ENCODE measurements at places on chromosomes 5 and 9.

DNA sequence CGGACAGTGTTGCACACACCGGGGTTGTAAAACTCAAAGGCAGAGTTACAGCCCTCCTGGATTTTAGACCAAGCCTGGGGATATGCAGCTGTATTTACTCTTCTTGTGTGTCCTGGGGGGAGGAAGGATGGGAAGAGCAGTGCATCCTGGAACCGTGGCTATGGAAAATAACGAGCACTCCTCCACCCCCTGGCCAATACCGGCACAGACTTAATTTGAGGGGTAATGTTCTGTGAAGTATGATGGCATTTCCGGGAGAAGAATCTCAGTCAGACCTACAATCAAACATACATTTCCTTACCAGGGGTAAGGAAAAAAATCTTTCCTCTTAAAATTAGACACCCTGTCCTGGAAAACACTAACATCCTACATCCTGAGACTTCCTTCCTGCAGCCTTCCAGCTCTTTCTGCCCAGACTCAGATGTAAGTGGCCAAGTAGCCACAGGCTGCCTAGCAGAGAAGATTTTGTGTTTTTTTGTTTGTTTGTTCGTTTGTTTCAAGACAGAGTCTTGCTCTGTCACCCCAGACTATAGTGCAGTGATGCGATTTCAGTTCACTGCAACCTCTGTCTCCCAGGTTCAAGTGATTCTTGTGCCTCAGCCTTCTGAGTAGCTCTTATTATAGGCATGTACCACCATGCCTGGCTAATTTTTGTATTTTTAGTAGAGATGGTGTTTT, 11.0 kb upstream of the ERMP1 start:
- DNase-seq, result no peak

DNA sequence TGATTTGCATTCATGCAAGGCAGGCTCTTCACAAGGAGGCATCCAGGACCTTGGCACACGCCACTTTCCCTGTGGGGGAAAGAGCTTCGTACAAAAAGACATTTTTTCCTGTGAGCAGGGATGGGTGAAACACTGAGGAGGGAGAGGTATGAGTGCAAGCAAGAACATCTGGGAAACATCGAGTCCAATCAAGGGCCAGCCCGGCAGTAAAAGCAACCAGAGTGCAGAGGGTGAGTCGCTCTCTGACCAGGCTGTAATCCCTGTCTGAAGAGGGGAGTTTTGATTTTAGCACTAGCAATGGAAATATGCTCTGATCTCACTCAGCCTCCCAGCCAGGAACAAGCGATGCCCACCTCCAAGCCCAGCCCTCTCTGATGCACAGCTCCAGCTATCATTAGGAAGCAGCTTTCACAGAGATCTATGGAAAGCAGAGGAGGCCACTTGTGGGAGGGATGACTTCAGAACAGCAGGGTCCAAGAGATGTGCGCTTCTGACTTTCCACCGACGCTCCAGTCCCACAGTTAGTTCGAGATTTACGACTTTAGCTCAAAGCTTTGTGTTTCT, 211.0 kb upstream of the ADAMTS16 start:
- DNase-seq, result no peak

- DNase-seq, result no peak
These were observed 61.0 kb upstream of the SPTLC1 start for GRCh38 chr9:92176068-92176799.

DNA sequence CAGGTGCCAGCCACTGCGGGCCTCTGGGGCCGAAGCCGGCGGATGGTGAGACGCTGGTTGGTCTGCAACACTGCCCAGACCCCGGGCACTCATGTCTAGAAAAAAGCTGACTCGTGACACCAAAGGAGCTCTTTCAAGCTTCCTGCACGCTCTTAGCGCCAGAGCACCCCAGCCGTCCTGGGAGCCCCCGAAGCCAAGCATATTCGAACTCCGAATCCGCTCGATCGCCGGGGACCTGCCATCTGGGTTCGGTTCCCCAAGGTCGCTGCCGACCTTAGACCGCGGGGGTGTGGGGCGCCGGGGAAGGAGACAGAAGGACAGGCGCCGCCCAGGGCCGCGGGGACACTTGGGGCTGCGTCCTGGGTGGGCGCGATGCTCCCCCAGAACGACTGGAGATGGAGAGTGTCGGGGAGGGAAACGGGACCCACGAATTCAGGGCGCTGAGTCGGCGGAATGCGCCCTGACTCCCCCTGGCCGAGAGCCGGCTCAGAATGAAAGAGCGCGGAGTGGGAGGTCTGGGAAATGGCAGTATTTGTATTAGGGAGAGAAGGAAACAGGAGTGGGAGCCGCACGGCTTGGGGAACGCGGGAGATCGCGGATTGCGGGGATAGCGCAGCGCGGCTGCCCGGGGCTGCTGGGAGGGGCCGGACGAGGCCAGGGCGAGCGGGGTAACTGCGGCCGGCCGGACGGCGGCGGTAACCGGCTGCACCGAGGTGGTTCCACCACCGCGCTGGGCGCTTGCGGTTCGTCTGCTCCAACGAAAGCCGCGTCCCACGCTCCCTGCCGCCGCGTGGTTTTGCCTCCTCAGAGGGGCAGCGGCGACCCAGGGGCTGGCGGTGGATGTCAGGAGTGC, 20.1 kb upstream of the MARCHF6 start:
- no peak for DNase-seq

DNA sequence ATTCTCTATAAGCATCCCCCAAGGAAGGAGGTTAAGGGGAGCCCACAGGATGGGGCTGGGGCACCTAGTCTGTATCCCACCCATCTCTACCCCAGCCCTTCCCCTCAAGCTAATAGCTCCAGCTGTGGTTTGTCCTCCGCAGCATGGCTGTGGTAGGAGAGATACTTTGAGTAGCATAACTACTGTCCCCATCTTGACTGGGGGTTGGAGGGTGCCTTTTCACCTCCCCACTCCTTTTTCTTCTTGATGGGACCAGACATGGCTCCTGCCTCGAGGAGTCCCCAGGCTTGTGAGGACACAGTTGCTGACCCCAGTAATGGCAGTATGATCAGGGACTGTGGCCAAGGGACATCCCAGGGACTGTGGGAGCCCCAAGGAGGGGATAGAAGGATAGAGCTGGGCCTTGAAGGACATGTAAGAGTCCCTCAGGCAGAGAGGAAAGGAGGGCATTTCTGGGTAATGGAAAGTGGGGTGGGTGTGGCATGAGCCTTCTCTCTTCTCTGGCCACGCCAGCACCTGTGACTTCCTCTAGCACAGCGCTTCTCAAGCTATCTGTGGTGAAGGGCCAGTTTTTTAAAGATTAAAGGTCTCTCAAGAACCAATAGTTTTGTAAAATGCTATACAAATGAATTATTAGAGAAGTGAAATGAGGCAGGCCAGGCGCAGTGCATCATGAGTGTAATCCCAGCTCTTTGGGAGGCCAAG, 14.0 kb downstream of the OLFML2A start:
- DNase-seq, result no peak

GRCh38 chr5:139340051-139340450, 1.6 kb upstream of the PAIP2 start:
- DNase-seq, result no peak

DNA sequence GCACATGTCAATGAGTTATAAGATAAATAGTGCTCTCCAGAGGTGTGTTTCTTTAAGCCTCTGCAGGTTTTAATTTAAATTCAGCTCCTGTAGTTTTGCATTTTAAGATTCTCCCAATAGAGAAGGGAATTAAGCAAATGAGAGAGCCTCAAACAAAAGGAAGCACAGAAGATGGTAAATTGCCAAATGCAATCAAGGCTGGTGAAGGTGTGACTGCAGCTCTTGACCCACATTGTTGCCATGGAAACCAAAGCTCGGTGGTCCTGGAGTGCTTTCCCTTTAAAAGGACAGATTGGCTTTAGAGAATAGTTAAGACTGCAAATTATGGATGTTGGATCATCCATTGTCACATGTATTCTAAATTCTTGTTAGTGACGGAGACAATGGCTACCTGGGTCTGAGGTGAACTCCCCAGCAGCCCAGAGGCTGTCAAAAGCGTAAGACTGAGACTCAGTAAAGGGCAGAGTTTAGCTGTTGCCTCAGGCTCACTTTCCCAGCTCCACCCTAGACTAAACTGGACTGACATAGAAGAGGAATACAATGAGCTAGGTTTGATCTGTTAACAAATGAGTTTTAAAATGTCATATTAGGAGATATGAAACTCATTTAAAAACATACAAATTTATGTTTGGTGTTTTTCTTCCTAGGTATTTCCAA, 12.3 kb downstream of the GAPT start:
- no peak for DNase-seq

DNA sequence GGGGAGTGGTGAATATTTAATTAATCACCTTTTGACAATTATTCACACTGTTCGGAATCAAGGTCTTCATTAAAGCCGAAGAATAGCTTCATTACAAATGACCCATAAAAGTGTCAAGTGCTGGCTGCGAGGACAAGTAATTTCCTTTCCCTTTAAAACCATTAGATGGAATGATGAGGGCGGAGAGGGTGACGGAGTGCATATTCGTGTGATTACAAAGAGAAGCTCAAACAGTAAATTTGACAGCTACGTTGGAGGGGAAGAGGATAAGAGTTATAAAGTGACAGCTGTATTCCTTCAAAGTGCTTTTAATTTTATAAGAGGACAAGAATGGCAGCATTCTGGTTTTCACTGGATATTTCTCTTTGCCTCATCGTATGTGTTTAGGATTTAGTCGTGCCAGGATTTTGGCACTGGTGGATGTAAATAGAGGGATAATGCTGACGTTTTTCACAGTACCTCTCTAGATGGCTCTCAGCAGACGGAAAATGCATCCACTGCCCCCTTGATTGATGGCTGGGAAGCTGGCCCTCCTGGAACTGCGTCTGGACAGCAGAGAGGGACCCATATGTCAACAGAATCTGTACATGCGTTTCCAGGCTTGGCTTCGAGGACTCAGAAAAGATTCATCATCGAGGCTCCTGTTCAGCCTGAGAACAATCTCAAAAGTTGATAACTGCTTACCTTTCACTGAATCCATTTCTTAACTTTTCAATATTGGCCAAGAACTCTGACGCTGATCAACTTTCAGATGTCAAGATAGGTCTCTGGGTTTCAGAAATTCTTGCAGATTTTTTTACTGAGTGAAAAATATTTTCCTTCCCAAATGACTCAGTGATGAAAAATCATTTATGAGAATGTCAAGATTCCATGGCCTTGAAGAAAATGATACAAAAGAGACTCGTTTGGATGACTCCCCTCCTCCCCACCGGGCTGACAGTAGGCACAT, 50.4 kb upstream of the IRX2 start:
- DNase-seq, result no peak

DNA sequence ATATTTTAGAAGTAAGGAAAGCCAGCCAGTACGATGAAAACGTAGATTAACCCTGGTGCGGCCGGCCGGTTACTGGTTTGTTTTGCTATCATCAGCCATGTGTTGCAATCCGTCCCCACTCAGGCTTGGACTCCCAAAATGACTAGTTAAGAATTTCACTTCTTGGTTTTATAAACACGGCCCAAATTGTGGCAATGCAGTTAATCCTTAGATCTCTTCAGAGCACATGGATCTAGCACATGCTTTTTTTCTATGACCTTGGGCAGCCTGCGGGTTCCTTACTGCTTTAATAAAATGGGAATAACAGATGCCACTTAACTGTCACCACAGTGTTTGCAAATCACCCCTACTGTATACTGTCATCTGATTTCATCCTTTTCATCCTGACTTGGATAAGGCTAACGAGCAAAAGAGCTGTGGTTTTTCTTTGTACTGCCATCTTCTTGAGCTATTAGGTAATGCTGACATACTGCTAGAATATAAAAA, 1.5 kb downstream of the NDFIP1 start:
- DNase-seq, result no peak

- DNase-seq, result no peak
These were observed 45.8 kb downstream of the THOC3 start for GRCh38 chr5:175922192-175922885.

GRCh38 chr9:100030548-100030947, 68.3 kb downstream of the ERP44 start:
- DNase-seq, result no peak

Data from D721Med (cell line).